COR-L47 (cell line): ENCODE measurements at places on chromosomes 6 and 20.
A peak's percentile ranks its signal among the peaks of the same experiment; 100 is the strongest.

DNA sequence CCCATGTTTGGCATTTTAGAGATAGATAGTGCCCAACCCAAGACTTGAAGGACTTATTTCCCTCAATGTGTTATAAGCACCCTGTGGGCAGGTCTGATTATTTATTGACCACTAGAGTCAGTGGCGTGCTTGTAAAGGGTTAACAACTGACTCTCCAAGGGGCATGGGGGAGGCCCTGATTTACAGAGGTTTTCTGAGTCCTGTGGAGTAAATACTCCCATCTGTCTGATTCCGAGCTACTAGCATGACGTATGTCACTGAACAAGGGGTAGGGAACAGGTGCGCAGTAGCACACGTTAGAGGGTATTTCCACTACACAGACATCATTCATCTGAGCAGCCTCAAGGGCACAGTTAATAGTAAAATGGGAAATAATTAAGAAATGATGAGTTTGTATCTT lies 17.4 kb upstream of the TRAM2 start:
- DNase-seq, result no peak

DNA sequence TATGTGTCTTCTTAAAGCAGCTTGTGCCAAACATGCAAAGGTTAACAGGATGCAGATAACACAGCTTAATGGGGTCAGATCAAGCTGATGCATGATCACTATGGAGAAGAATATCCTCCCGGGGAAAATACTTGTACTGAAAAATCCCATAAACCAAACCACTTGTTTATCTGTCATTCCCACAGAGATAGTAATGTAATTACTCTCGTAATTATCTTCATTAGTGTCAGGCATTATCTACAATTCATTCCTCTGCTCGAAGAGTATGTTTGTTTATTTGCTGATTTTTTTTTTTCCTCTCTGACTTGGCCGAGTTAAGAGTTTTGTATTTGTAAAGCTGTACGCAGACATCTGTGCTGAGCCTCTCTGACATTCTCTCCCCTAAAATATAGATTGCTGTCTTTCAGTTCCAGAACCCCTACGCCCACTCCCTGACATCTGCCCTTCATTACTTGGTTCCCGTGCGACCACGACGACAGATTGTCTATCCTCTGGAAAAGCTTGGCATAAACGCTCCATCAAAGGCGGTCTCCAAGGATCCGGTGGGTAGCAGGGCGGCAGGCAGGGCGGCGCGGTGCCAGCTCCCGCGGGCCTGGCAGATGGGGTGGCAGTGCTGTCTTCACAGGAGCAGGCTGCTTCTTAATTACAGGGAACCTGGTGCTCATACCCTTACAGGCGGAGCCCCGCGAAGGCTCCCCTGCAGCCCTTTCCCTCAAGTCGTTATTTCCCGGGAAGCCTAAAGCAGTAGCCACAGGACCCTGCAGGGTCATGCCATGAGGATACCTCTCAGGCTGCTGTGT lies 147.2 kb downstream of the CFAP61 start:
- DNase-seq, result peak; percentile 56

DNA sequence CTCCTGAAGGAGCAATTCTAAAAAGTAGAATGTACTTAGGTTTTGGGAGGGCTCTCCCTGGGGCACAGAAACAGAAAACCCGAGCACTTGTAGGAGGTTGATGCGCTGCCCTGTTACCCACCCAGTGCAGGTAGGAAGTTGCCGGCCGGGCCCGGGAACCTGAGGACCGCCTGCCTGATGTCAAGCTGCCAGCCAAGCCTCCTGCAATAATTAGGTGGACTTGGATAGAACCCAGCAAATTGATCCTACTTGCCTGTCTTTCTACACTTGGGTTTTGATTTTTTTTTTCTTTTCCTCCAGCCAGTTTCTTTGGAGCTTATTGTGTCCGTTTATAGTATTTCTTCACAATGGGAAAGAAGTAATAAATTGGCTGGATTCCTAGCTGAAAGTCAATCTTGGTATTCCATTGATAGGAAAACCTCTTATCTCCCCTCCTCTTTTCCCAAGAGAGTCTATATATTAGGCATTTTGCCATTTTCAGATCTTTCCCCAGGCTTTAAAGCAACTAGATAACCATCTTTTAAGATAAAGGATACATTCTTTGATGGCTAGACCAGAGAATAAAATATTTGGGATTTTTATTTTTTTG lies 78.3 kb upstream of the FYN start:
- peak; percentile 42 for DNase-seq

DNA sequence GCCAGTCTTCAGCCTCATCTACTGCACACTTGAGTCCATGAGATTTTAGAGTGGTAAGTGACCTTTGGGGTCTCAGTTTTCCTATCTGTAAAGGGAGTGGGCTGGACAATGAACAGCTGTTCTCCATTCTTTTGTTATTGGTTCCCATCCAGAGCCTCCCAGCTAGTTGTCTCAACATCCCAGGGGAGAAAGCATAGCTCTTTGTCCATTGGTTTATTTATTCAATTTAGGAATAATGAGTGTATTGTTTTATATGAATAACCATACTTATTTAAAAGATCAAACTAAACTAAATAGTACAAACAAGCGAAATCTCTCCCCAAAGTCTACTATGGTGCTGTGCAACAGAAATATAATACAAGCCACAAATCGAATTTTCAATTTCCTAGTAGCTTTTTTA lies 13.7 kb downstream of the PIGT start:
- DNase-seq, result no peak

DNA sequence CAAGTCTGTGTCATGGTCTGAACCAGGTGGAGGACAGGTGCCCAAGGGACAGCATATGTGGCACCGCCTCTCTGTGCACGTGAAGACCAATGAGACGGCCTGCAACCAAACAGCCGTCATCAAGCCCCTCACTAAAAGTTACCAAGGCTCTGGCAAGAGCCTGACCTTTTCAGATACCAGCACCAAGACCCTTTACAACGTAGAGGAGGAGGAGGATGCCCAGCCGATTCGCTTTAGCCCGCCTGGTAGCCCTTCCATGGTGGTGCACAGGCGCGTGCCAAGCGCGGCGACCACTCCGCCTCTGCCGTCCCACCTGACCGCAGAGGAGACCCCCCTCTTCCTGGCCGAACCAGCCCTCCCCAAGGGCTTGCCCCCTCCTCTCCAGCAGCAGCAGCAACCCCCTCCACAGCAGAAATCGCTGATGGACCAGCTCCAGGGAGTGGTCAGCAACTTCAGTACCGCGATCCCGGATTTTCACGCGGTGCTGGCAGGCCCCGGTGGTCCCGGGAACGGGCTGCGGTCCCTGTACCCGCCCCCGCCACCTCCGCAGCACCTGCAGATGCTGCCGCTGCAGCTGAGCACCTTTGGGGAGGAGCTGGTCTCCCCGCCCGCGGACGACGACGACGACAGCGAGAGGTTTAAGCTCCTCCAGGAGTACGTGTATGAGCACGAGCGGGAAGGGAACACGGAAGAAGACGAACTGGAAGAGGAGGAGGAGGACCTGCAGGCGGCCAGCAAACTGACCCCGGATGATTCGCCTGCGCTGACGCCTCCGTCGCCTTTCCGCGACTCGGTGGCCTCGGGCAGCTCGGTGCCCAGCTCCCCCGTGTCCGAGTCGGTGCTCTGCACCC lies 109.5 kb upstream of the RAB32 start:
- DNase-seq, result no peak

GRCh38 chr20:32823078-32823477 lies 3.3 kb downstream of the MAPRE1 start:
- no peak for DNase-seq

DNA sequence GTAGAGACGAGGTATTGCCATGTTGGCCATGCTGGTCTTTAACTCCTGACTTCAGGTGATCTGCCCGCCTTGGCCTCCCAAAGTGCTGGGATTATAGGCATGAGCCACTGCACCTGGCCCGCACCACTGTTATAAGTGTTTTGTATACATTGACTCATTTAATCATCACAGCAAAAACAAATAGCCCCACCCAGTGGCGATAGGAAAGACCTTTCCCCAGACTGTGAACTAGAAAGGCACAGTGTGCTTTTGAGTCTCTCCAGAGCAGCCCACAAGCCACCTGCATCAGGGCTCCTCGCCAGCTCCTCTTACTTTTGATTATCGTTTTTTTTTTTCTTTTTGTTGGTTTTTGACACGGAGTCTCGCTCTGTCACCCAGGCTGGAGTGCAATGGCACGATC lies 27.9 kb upstream of the ZFP64 start:
- peak; percentile 40 for DNase-seq

- no peak for DNase-seq
Observed at GRCh38 chr6:24823185-24823584, 24.5 kb upstream of the ARMH2 start.

DNA sequence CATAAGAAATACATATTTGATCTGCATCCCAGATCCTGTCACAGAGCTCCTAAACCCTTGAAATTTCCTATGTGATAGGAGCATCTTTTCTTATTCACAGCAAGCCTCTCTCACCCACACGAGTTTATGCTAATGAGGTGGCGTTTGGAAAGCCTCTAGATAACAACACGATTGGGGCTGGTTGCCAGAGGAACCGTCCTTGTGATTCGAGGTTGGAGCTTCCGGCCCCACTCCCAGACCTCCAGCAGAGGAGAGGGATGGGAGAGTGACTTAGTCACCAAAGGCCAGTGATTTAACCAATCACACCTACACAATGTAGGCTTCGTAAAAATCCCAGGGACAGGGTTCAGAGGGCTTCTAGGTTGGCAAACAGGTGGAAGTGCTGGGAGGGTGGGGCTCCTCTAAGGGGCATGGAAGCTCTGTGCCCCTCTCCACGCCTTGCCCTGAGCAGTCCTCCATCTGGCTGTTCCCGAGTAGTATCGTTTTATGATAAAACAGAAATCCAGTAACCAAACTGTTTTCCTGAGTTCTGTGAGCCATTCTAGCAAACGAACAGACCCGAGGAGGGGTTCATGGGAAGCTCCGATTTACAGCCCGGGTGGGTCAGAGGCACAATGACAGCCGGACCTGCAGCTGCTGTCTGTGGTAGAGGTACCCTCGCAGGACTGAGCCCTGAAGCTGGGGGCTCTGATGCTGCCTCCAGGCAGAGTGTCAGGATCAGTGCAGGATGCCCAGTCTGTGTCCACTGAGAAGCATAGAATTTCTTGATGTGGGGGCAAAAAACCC lies 238.1 kb upstream of the ARID1B start:
- peak; percentile 30 for DNase-seq

- DNase-seq, result no peak
Observed at GRCh38 chr20:53971096-53971683, 99.2 kb downstream of the BCAS1 start.

DNA sequence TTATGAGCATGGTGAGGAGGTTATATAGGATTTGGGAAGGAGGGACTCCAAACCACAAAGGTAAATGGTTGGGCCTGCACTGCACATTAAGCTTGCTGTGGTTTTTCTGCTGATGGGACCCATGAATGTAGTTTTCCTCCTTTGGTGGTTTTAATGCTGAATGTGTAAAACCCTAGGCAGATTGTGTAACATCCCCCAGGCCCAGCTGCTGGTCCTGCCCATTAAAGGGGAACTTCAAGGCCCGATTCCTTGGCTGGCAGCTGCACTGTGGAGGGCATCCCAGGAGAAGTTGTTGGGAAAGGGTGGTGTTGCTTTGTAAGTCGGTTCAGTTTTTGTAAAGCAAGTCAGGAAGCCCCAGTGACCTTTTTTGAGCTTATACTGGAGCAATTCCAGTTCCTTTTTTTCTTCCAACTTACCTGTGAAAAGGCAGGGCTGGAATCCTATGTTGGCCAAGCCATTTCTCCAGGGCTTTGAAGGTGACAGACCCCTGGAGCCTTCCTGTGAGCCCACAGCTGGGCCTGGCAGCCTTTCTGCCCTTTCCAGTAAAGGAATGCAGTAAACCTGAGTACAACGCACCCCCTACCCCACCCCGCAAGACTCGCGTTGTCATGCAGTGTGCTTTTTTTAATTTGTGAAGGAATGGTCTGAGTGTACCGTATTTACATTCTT lies 43.1 kb upstream of the NAA20 start:
- no peak for DNase-seq

- DNase-seq, result no peak
Observed at GRCh38 chr6:33856655-33857054, 52.9 kb upstream of the MLN start.

DNA sequence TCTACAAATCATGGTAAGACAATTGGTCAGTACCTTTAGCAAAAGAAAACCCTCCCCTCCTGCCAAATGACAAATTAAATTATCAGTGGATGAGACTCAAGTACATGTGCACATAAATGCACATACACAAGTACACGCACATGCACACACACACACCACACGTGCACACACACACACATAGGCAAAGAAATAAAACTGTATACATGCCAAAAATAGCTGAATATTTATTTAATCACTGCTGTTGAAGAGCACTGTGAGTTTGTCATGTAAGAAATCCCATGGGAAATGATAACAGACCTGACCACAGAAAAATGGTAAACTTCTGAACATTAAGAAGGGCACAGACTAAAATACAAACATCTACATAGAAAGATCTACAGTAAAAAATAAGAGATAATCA lies 46.6 kb upstream of the TNFAIP3 start:
- DNase-seq, result no peak

GRCh38 chr6:3321042-3321441 lies 62.3 kb downstream of the PSMG4 start:
- no peak for DNase-seq

GRCh38 chr6:157420497-157420896 lies 39.5 kb downstream of the ZDHHC14 start:
- DNase-seq, result no peak
